ENCODE measurements at places on chromosomes 5 and 9.
A peak's percentile ranks its signal among the peaks of the same experiment; 100 is the strongest.

- DNase-seq: no peak
These were observed 69.9 kb downstream of the STK10 start for GRCh38 chr5:172117977-172118701.

DNA sequence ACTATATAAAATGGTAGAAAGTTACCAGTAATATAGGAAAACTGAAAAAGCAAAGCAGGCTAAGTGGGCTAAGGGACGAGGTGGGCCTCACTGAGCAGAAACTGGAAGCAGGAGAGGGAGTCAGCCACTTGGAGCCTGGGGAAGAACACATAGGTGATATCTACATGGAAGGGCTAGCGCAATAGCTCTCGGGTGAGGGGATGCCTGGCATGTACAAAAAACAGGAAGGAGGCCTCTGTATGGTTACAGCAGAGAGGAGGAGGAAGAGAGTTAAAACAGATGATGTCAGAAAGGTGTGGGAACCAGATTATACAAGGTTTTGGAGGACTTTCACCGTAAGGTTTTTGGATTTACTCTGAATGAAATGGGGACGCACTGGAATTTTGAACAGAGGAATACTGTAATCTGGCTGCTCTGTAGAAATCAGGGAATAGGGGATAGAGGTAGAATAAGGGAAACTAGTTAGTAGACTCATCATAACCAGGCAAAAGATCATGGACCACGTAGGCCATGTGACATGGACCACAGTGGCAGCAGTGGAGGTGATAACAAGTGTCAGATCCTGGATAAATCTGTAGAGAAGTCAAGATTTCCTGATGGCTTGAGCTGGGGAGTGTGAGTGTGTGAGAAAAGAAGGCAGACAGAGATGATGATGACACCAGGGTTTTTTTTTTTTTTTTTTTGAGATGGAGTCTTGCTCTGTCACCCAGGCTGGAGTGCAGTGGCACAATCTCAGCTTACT lies 52.5 kb downstream of the FNBP1 start:
- no peak for DNase-seq

- DNase-seq: peak; percentile 31
These were observed 10.2 kb downstream of the HAND1 start for GRCh38 chr5:154467655-154468354.

DNA sequence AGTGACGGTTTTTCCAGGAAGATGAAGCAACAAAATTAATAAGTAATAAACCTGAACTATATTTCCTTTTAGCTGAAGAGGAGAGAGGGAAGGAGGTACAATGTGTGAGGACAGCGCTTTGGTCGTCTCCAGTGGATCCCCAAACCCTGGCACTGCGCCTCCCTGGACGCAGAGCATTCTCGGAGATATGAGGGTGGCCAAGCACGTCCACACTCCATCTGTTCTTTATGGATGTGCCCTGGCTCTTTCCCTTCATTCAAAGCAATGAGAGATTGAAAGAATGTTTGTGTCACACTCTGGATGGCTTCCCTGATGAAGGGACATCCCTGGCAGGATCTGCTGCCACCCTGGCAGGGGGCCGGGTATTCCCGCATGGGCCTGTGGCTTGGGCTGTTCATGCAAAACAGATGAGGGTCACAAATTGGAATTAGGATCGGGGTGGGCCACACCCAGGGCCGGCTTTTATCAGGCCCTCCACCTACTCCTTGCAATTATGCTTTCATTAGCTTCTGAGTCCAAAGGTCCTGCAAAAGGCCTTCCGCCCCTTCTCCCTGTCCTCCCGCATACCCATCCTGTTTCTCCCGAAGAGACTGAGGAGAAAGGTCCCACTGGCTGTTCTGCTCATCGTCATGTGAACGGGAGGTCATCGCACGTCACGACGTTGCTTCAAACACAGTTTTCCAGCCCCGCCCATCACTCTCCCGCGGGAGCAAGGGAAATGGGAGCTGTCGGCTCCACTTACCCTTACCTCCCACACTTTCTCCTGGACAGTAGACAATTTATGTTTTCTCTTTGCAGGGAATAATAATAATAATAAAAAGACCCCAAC lies 286.1 kb upstream of the IRX4 start:
- DNase-seq: no peak

- DNase-seq: no peak
These were observed 365.9 kb downstream of the PLK2 start for GRCh38 chr5:58094031-58094430.

DNA sequence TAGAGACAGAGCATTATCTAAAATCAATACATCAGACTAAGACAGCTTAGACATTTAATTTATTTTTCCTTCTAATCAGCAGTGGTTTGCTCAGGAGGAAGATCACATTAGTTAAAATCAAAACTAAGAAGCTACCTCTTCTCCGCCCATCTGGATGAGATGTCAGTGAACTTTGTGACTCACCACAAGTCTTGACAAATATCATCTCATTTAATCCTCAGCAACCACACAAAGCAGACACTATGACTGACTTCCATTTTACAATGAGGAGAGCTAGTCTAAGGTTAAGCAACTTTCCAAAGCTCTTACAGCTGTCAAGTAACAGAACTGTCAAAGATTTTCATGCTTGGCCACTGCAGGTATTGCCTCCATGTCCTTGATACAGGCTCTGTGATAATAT lies 289.5 kb downstream of the DEPDC1B start:
- peak; percentile 17 for DNase-seq

- no peak for DNase-seq
These were observed 492 bp upstream of the NEK6 start for GRCh38 chr9:124257070-124257843.

All from HepG2 (cell line).